ENCODE measurements at places on chromosomes 2 and 18. TPM values are rescaled to one million over a fixed set of nuclear protein-coding genes. Genes with fewer than 3 reads are reported as not detected.

The CFAP65 gene
- total RNA-seq: not detected

The ZNF532 gene
- 52.1 TPM for total RNA-seq

The RSAD2 gene
- total RNA-seq: 1.0 TPM

The RUFY4 gene
- total RNA-seq: not detected

The COL4A4 gene
- 2.3 TPM for total RNA-seq

The CYP27C1 gene
- 0.52 TPM for total RNA-seq

The ENOSF1 gene
- 59.7 TPM for total RNA-seq

The POTEJ gene
- not detected for total RNA-seq

The SCG2 gene
- total RNA-seq: 12.5 TPM

The ERCC3 gene
- total RNA-seq: 28.5 TPM

The ATP6V1C2 gene
- not detected for total RNA-seq

The PJVK gene
- 4.2 TPM for total RNA-seq

The ARHGEF4 gene
- 28.8 TPM for total RNA-seq

The GALNT5 gene
- 3.1 TPM for total RNA-seq

The PROM2 gene
- total RNA-seq: 17.6 TPM

The SLC30A3 gene
- not detected for total RNA-seq

The MC4R gene
- not detected for total RNA-seq

The FBLN7 gene
- 1.3 TPM for total RNA-seq

The CIB4 gene
- total RNA-seq: not detected

The TBR1 gene
- not detected for total RNA-seq

The GCG gene
- total RNA-seq: 129 TPM

The OTOF gene
- not detected for total RNA-seq

The OTX1 gene
- not detected for total RNA-seq

The ZC3H8 gene
- total RNA-seq: 14.3 TPM

The OSBPL6 gene
- 2.0 TPM for total RNA-seq

The CFAP210 gene
- total RNA-seq: not detected

The CXCR2 gene
- not detected for total RNA-seq

The EFEMP1 gene
- total RNA-seq: 129 TPM

The PSMA8 gene
- total RNA-seq: not detected

The UGT1A8 gene
- total RNA-seq: not detected

Data from body of pancreas (tissue), 4 donors.